ENCODE measurements at places on chromosomes 13 and 19. TPM values are rescaled to one million over a fixed set of nuclear protein-coding genes. Genes with fewer than 3 reads are reported as not detected.

DNA sequence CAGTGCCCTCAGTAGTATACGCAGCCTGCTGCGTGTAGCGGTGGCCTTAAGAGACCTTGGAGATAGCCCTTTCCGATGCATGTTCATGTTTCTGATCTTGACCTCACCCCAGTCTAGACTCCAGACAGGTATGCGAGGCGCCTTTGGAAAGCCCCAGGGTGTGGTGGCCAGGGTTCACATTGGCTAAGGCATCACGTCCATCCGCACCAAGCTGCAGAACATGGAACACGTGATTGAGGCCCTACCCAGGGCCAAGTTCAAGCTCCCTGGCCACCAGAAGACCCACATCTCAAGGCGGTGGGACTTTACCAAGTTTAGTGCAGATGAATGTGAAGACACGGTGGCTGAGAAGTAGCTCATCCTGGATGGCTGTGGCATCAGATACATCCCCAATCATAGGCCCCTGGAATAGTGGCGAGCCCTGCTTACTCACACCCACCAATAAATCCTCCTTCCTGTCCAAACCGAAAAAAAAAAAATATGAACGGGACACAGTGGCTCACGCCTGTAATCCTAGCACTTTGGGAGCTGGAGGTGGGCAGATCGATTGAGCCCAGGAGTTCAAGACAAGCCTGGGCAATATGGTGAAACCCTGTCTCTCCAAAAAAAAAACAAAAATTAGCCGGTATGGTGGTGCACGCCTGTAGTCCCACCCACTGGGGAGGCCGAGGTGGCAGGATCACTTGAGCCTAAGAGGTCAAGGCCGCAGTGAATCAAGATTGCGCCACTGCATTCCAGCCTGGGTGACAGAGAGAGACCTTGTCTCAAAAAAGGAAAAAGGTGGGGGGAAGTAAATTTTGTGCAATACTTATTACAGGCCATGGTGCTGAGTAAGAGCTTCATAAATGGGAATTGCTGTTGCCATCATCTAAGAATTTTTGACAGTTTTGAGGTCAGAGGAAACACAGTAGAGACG, 12.4 kb upstream of the CBLC start:
- DNase-seq: no peak

DNA sequence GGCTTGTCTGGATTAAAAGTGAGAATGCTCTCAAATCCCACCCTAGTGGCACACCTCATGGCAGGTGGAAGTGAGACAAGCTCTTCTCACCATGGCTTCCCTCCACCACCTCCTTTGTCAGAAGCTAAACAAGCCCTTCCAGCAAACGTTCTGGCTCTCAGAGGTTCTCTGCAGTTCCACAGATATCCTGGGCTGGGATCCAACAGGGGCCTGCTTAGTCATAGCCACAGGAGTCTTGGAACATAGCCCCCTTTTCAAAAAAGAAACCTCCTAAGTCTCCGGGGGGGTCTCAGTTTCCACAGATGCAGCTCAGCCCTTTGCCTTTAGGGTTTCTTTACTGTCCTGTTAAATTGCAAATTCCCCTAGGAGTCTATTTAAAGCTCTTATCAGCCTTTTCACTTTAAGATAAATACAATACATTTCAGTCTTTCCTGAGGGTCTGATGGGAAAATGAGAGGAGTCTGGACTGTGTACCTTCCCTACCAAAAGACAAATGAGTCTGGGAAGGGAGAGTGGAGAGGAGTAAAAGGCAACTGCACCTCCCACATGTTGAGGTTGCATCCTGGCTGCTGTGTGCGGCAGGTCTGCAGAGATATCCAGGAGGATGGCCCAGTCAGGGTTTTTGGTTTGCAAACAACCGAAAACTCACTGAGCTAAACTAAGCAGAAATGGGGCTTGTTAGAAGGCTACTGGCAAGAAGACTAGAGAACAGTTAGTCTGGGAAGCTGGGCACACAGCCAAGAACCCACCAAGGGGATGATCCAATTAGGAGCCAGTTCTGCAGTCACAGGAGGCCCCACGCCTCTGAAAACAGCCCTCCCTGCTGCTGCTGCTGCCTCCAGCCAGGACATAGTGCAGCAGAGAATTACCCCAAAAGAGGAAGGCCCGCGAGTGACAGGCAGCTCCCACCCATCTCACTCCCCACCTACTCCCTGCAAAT, 41.4 kb upstream of the SERP2 start:
- peak; percentile 59 for DNase-seq

DNA sequence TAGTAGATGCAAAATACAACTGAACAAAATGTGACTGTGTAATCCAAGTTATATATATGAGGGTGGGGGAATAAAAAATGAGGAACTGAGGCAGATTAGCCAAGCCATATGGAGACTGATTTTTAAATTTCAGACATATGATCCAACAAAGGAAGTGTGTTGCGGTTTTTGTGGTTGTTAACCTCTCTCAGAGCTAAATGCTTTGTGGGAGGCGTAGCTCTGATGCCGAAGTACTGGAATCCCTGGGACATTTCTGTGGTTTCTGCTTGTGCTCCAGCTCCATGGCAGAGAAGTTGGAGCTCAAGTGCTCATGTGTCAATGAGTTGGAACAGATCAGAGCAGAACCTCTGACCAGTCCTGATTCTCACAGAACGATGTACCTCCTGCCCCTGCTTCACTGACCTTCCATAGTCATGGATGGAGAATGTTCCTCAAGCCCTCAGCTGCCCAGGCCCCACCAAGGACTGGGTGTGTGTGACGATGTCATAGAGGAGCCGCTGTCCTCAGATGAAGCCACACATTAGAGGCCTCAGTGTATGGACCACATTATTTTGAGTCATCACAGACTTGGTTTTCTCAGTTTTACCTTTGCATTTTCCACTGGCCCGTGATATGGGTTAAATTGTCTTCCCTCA, 107.6 kb downstream of the SOX1 start:
- DNase-seq: no peak

DNA sequence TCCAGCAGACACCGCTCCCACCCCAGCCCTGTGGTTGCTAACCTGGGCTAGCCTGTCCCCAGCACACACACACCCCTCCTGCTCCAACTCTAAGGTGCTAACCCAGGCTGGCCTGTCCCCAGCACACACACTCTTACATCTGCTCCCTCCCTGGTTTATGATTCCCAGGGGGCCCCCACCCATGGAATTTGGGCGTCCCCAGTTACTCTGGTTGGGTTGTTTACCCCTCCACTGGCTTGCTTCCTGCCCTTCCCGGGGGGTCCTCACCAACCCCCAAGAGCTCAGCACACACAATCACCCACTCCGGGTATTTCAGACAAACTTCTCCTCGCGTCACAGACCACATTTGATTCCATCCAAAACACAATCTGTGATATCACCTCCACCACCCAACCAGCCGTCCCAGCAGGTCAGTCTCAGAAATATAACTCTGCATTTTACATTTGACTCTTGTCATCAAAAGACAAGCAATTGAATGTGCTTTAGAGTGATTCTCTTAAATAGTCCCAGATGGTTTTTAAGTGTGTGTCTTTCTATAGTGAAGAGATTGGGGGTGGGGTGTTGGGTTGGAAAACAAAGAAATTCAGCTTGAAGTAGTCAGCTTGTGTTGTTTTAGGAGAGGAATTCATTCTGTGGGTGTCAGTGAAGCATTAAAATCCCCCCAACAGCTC, 20.1 kb downstream of the COL4A2 start:
- no peak for DNase-seq

GRCh38 chr13:110809871-110810486, 96.5 kb downstream of the ING1 start:
- DNase-seq: no peak

DNA sequence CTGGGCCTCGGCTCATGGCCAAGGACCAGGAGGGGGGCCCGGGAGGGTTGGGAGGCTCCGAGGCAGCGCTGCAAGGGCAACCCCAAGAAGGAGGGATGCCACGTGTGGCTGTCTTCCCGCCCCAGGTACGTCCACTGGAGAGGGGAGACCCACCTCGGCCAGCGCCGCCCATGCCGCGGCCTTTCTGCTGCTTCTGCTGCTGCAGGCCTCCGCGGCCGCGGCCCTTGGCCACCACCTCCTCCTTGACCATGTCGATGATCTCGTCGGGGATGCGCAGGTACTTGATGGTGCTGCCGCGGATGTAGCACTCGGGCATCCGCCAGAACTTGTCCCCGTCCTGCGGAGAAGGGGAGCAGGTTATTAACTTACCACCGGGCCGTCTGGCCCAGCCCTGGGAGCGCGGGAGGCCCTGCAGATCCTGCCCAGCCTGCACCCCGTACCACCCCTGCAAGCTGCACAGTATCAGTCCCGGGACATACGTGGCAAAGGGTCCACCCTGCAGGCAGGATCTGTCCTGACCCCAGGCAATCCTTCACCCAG, 13.3 kb downstream of the LSM4 start:
- no peak for DNase-seq

DNA sequence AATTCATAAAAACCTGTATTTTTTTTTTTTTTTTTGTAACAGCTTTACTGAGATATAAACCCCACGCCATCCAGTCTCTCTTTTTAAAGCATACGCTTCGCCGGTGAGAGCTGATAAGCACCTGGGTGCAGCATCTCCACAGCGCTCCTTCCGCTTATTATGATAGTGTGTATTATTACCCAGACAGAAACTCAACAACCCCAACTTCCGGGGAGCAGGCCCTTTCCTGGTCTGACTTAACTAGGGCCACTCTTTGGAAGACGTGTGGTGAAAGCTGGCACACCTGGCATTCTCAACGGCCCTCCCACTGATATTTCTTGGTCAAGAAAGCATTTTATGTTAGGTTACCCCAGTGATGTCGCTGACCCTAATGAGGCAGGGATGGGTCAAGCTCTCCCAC, 51.4 kb upstream of the SLC15A1 start:
- no peak for DNase-seq

WDR83 gene
- total RNA-seq: 11.8 TPM

PGLYRP2 gene
- total RNA-seq: not detected

LHB gene
- not detected for total RNA-seq

ERVV-1 gene
- total RNA-seq: not detected

ZNF561 gene
- 44.9 TPM for total RNA-seq

LGALS7B gene
- total RNA-seq: not detected
